ENCODE measurements at places on chromosomes 16 and 17.
A peak's percentile ranks its signal among the peaks of the same experiment; 100 is the strongest.

GRCh38 chr16:87344931-87345631, 27.9 kb upstream of the C16orf95 start:
- DNase-seq: no peak

DNA sequence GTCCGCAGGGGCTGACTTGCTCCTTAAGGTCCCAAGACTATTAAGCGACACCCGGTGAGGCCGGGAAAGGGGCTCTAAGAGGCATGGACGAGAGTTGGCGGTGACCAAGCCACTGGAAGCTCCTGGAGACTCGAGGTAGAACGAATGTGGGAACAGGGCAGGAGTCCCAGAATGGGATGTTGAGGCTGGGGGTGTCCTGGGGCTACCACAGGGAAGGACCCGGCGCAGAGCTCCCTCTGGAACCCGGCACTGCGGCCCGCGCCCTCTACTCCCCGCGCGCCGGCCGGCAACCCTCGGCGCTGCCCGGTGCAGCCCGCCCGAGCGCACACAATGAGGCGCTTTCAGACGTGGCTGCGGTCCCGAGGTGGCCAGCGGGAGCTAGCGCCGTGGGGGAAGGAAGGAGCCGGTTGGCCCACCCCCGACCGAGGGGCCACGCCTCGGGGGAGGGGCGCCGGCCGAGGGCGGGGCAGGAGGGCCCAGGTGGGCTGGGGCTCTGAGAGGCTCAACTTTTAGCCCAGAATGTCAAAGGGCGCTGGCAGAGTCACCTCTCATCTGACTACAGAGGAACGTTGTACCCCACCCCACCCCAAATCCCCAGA, at the start of gene CHST6:
Gene CHST6, minus strand, starts transcription at position 366 of the 599 bp plus-strand sequence. CDS start 15,613 bp downstream, outside the sequence.
- DNase-seq: no peak

GRCh38 chr16:75011634-75012307, 12.9 kb downstream of the ZNRF1 start:
- DNase-seq: peak; percentile 71

- DNase-seq: no peak
Measured at GRCh38 chr17:21042458-21043295, at the start of gene USP22. USP22 (minus strand) TSS chr17:21043011; CDS start chr17:21042835, 176 bp downstream.

DNA sequence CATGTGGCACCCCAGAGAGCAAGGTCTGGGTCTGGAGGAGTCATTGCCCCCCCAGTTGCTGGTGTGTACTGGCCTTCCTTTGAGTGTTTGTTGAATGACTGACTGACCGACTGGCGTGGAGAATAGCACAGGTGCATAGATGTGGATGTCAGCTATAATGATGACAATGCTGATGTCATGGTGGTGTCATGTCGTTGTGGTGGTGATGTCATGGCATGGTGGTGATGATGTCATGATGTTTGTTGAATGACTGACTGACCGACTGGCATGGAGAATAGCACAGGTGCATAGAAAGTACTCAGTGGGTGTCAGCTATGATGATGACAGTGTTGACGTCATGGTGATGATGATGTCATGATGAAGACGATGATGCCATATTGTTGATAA, 22.1 kb downstream of the TMEM114 start:
- no peak for DNase-seq

- no peak for DNase-seq
Measured at GRCh38 chr17:37781451-37781850, 36.6 kb upstream of the HNF1B start.

DNA sequence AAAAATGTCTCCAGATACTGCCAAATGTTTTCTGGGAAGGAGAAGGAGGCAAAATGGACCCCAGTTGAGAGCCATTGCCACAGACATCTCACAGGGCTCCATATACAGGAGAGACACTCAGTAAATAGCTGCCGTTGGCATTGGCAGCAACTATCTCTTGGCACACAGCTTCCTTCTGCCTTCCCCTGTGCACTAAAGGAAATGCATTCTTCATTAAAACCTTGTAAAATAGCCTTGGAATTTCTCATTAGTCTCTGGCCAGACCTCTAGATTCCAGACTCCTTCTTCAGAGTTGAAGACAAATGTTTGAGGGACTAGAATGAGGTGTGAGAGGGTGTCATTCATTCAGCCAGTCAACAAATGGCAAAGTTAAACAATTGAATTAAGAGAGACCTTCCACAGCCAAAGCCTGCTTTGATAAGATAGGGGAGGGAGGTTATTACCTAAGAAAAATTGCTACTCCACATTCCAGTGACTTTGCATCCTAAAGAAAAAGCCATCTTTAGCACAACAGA, 223.9 kb upstream of the HS3ST3A1 start:
- DNase-seq: no peak

DNA sequence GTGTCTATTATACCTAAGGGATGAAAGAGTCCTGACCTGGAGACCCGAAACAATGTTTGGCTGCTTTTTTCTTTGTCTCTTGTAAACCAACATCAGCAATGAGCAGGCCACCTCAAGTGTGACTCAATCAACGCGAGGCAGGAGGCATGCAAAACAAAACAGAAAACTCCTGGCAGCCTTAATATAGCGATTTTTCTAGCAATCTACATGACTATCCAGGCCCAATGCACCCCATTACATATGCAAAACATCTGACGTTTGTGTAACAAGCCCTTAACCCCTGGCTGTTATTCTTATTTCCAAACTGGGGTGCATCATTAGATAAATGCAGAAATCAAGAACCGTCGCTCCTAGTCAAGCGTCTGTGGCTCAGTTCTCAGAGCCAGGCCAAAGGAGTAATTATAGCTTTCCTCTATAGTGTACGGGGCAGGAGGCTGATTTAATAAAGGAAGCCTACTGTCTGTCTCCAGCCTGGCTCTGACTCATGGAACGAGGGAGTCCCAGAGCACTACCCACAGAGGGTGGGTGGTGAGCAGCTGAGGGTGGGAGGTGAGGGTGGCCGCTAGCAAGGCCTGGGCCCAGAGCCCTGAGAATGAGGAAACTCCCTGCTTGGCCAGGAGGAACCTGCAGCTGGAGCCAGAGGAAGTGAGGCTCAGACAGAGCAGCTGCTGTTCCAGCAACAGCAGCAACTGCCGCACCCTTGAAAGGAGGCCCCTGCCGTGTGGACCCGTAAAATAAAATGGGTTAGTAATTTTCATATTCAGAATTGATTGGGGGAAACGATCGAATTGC, 43.9 kb downstream of the CHD9 start:
- peak; percentile 81 for DNase-seq

GRCh38 chr16:64391063-64391600, 730.7 kb downstream of the CDH11 start:
- no peak for DNase-seq

- no peak for DNase-seq
Measured at GRCh38 chr17:1434150-1434549, 21.9 kb downstream of the CRK start.

DNA sequence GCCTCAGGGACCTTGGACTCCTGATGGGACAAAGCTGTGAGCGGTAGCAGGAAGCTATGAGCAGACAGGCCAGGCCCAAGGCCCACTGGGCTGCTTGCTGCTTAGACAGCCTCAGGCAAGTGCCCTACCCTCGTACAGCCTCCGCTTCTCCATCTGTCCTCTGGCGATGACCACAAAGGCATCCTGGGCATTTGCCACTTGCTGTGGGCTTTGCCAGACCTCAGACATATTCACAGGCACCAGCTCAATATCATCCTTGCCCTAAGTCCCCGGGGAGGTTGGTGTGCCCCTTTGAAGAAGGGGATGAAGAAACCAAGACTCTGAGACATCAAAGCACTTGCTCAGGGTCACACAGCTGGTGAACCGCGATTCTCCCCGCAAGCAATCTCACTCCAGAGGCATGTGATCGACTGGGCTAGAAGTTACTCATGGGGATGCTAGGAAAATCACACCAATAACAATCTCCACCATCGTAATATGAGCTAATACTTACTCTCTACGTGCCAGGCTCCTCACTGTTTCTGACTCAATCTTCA, 21.7 kb downstream of the PPL start:
- peak; percentile 58 for DNase-seq

DNA sequence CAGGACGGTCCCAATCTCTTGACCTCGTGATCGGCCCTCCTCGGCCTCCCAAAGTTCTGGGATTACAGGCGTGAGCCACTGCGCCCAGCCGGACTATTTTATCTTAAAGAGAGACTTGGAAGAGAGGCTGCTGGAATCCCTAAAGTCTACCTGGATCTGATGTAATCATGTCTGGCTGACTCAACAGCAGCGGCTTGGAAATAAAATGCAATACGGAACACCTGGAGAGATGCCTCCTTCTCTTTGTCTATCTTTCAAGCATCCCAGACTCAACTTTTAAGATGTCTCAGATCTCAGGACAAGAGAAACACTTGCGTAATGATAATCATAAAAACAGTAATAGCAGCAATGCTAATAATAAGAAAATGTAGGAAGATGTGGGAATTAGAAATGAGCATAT, 95.6 kb downstream of the CDH8 start:
- no peak for DNase-seq

Data from GM04504 (cell line).